Pulmonary artery endothelial cell (primary cell): ENCODE measurements at places on chromosomes 3 and 15. TPM values are rescaled to one million over a fixed set of nuclear protein-coding genes. Genes with fewer than 3 reads are reported as not detected.

Gene IQCF5
- not detected in 2 replicates for total RNA-seq

Gene VIPR1
- total RNA-seq, result 1.9 and 4.5 TPM in 2 replicates

Gene MYL3
- not detected in 2 replicates for total RNA-seq

Gene IL16
- total RNA-seq, result 0.04 and 0.20 TPM in 2 replicates

DNA sequence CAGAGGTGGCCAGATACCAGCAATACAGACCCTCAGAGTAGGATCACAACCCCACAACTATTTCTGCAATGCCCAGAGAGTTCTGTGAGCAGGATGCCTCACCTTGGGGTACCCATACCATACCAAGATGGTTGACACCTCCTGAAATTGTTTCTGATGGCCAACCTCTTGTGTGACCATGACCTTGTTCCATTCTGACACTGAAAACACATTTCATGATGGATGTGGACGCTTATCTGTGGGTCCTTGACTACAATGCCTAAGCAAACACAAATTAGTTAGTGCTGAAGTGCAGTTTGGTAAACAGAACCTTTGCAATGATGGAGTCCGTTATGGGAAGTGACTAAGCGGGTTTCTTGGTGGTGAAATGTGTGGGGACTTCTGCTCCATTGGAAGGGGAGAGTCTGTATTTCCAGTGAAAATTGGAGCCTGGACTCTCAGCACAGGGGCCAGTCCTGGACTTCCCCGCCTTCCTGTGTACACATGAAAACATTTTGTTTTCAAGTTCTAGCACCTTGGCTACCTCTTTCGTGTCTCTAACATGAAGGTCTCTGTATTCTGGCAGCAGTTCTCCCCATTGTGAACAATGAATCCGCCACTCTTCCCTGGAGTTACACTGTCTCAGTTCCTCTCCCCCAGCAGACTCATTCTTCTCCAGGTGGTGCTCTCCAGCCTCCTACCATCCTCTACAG, 106.2 kb downstream of the XXYLT1 start:
- no peak for DNase-seq

GRCh38 chr3:179190581-179190980, 42.4 kb downstream of the PIK3CA start:
- DNase-seq, result no peak

GRCh38 chr15:48667701-48668100, 22.2 kb upstream of the FBN1 start:
- DNase-seq, result no peak

DNA sequence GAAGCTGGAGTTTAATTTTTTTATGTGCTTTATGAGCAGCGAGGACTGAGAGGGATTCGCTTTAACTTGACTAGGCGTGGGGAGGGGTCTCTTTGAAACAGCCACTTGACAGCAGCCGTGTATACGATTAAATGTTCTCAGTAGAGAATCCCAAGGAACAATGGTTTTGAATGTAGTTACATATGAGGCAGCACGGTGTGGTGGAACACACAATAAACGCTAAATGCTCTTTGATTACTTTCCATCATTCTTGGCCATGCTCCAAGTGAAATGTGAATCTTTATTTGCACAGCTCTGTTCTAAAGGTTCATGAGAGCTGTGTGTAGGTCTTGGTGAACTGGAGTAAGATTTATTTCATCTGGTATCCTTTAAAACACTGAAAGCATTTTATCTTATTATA, 251.4 kb upstream of the TGFBR2 start:
- no peak for DNase-seq

- DNase-seq, result no peak
These were observed 139.6 kb downstream of the TMCO5A start for GRCh38 chr15:38074029-38074428.
